CD8-positive, alpha-beta memory T cell (primary cell): ENCODE measurements at places on chromosomes 13 and 19.

DNA sequence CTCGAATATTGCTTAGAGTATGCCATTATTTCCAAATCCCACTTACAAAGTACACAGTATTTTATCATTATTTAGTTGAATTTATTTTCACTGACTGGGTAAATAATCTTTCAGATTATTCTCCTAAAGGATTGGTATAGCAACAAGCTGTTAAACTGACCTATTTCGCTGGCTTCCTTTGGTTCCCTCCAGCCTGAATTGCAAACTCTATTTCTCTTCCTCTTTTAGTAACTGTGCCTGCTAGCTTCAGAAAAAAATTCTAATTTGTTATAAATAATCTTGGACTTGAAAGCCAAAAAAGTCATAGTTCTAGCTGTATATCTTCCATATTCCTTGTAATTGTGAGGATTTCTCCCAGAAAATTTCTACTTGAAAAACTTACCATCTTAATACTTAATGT lies 15.0 kb upstream of the CCNA1 start:
- no peak overlapping the region for H3K4me3 ChIP-seq
- H3K36me3 ChIP-seq = no peaks in the 10 kb centered on the region
- H3K27ac ChIP-seq = no peak overlapping the region
- H3K27me3 ChIP-seq = no peaks in the 10 kb centered on the region

GRCh38 chr19:39372941-39373340 lies 18.0 kb downstream of the PAF1 start:
- no peaks in the 10 kb centered on the region for H3K4me1 ChIP-seq
- peaks cover 35% of the 10 kb centered on the region for H3K36me3 ChIP-seq
- no peak overlapping the region for H3K27ac ChIP-seq

DNA sequence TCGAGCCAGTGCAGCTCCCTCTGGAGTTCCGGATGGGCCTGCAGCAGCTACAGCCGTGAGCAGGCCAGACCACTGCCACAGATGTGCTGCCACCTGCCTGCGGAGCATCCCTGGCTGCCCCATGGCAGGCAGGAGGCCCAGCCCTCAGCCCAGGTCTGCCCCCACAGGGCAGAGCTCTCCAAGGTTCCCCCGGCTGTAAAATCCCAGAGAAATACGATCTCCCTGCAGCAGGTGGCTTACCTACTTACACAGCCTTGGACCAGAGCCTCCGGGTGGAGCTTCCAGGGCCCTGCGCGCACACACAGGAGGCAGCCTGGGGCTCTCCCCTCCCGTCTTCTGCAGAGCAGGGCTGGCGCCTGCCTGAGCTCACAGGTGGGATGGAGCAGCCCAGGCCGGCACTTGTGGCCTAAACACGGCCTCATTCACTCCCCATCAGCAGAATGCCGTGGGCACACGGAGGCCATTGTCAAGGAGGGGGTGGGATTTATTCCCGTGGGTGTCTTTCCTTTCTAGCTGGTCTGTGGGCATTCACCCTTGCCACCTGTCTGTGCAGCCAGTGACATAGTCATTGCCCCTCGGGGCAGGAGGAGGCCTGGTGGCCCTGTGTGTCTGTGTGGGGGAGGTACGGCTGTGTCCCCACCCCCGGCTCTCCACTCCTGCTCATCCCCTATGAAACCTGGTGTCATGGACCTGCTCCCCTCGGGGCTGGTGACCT lies 118.0 kb downstream of the KDM4B start:
- no peak overlapping the region for H3K27ac ChIP-seq
- no peak for DNase-seq
- H3K36me3 ChIP-seq = no peaks in the 10 kb centered on the region
- no peaks in the 10 kb centered on the region for H3K4me1 ChIP-seq
- H3K4me3 ChIP-seq = no peak overlapping the region

- H3K27me3 ChIP-seq = no peaks in the 10 kb centered on the region
- no peak overlapping the region for H3K27ac ChIP-seq
- H3K36me3 ChIP-seq = no peaks in the 10 kb centered on the region
- H3K4me1 ChIP-seq = peaks cover 19% of the 10 kb centered on the region
- no peak for DNase-seq
- no peak overlapping the region for H3K4me3 ChIP-seq
These were observed 151.3 kb downstream of the CYSLTR2 start for GRCh38 chr13:48804821-48805601.

DNA sequence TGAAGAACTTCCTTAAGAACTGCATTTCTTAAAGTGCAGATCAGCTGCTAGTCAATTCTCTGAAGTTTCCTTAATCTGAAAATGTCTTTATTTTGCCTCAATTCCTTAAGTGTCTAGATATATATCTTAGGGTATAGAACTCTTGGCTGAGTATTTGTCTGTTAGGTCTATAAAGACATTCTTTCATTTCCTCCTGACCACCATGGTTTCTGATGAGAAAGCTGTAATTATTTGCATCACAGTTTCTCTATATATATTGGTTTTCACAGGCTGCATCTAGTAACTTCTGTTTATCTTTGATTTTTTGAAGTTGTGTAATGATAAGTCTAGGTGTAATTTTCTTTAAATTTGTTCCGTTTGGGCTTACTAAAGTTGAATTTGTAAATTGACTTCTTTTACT lies 15.2 kb downstream of the NDFIP2 start:
- peaks cover 16% of the 10 kb centered on the region for H3K4me1 ChIP-seq
- H3K4me3 ChIP-seq = no peak overlapping the region
- H3K36me3 ChIP-seq = no peaks in the 10 kb centered on the region
- H3K27ac ChIP-seq = no peak overlapping the region
- DNase-seq = no peak

DNA sequence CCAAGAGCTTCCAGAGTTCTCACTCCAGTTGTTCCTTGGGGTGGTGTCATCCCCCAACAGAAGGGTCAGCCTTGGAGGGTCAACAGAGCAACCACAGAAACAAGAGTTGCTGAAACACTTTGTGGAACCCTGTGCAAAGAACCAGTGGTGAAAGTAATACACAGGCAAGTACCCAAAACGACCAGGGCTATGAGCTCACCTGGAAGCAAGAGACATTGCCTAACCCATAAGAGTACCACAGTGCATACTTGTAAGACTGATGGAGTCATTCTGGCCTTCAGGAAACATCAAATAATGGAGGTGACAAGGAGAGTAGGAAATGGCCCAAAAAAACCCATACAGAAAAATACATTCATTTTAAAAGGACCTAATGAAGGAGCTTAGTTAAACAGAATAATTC lies 184.3 kb upstream of the TSC22D1 start:
- no peak overlapping the region for H3K4me3 ChIP-seq
- H3K36me3 ChIP-seq = no peaks in the 10 kb centered on the region
- H3K27me3 ChIP-seq = no peaks in the 10 kb centered on the region
- no peak overlapping the region for H3K27ac ChIP-seq
- DNase-seq = no peak

GRCh38 chr19:15419413-15420025 lies 731 bp upstream of the AKAP8L start:
- peaks cover 37% of the 10 kb centered on the region for H3K4me1 ChIP-seq
- H3K27me3 ChIP-seq = no peaks in the 10 kb centered on the region
- DNase-seq = no peak
- peaks cover 10% of the 10 kb centered on the region for H3K36me3 ChIP-seq
- H3K27ac ChIP-seq = no peak overlapping the region
- H3K4me3 ChIP-seq = peak overlapping the region; percentile 37

- no peak for DNase-seq
- H3K4me3 ChIP-seq = no peak overlapping the region
- H3K27ac ChIP-seq = no peak overlapping the region
- H3K36me3 ChIP-seq = peaks cover 18% of the 10 kb centered on the region
- no peaks in the 10 kb centered on the region for H3K27me3 ChIP-seq
These were observed 37.0 kb upstream of the EEF1AKMT1 start for GRCh38 chr13:20810808-20811207.

DNA sequence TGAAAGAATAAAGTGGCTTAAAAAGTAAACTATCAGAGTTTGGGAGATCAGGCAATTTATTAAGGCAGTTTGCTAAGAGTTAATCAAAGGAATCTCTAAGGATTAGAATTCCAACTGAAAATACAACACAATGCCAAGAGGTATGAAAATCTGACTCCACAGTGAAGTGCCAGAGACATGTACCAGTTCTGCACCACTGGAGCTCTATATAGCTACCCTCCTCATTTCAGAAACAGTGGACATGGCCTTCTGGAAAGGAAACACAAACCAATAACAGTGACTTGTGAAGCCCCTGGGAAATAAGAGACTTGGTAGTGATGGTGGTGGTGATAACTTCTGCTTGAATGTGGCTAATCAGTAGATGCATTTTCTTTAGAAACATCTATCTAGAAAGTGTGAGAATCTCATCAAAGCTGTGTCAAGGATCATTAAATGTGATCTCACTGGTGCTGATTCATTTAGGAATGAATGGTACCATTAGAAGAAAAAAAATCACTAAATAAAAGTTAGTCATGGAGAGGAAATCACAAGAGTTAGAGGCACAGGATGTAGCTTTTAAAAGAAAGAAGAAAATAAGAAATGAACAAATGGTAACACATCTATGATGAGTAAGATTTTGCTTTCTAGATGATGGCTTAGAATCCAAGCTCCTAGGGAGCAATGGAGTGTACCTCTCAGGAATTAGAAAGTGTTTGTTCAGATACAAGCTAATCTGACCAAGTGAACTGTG lies 20.1 kb upstream of the N4BP2L1 start:
- no peaks in the 10 kb centered on the region for H3K27me3 ChIP-seq
- DNase-seq = no peak
- no peak overlapping the region for H3K27ac ChIP-seq
- H3K4me1 ChIP-seq = no peaks in the 10 kb centered on the region
- no peaks in the 10 kb centered on the region for H3K36me3 ChIP-seq
- H3K4me3 ChIP-seq = no peak overlapping the region

DNA sequence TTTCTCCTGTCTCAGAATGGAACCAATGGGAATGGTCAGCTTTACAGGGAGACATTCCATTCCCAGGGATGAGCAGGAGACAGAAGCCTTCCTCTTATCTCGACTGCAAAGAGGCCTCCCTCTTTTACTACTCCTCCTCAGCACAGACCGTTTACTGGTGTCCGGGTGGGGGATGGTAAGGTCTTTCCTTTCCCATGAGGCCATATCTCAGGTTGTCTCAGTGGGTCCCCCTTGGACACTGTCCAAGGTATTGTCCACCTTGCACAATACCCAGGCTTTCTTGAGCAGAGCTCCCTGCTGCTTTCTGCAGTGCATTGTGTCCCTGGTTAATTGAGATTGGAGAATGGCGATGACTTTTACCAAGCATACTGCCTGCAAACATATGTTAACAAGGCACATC lies 7.5 kb upstream of the ZNF808 start:
- no peak overlapping the region for H3K27ac ChIP-seq
- no peak for DNase-seq
- H3K36me3 ChIP-seq = no peaks in the 10 kb centered on the region
- no peaks in the 10 kb centered on the region for H3K27me3 ChIP-seq

GRCh38 chr19:46192992-46193650 lies 36.4 kb upstream of the IGFL1 start:
- DNase-seq = no peak
- no peak overlapping the region for H3K4me3 ChIP-seq
- peaks cover 17% of the 10 kb centered on the region for H3K27me3 ChIP-seq
- no peaks in the 10 kb centered on the region for H3K4me1 ChIP-seq
- H3K36me3 ChIP-seq = no peaks in the 10 kb centered on the region

DNA sequence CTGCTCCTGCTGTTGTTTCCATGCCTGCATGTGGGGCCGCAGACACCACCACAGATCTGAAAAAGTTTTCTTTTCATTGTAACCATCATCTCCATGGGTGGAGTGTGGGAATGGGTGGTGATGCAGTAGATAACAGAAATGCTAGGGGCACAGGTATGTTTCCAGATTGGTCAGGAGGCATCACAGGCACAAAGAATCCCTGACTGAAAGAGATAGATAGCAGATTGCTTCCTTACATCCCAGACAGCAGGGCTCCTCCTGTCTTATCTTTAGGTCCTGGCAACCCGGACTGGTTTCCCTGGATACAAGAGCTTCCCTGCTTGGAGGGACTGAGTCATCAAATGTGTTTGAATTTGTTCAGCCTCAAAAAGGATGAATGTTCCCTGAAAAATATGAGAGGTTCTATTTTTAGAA lies 1937.6 kb downstream of the PCDH9 start:
- no peak overlapping the region for H3K27ac ChIP-seq
- DNase-seq = no peak
- no peaks in the 10 kb centered on the region for H3K4me1 ChIP-seq
- no peaks in the 10 kb centered on the region for H3K36me3 ChIP-seq
- H3K27me3 ChIP-seq = no peaks in the 10 kb centered on the region
- H3K4me3 ChIP-seq = no peak overlapping the region

DNA sequence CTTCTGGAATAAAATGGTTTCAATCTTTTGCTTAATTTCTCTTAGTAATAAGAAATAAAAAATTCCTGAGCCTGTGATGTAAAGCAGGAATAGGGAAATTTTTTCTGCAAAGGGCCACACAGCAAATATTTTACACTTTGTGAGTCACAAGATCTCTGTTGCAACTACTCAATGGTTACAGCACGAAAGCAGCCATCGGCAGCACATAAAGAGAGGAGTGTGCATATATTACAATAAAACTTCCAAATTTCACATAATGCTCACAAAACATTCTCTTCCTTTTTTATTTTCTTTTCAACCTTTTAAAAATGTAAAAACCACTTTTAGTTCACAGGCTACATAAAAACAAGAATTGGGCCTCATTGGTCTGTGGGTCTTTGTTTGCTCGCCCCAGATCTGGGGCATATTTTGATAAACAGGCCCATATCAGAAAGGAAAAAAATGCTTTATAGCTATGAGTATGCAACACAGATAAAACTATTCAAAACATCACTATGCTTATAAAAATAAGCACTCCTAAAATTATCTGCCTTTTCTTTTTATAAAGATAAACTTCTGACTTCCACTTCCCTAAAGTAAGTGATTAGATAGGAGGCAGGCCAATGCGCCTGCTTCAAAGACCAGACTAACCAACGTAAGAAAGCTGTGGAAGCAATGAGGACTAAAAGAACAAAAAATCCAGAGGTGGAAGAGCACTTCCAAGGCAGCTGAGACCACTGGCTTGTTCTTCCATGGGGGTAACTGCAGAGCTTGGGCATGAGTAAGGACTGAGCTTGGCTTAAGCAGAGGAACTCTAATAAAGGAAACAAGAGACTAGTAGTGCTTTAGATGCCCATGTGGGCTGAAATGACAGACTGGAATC lies 26.5 kb downstream of the MYCBP2 start:
- H3K27ac ChIP-seq = no peak overlapping the region
- DNase-seq = no peak
- peaks cover 35% of the 10 kb centered on the region for H3K4me1 ChIP-seq
- no peaks in the 10 kb centered on the region for H3K27me3 ChIP-seq
- H3K4me3 ChIP-seq = no peak overlapping the region

DNA sequence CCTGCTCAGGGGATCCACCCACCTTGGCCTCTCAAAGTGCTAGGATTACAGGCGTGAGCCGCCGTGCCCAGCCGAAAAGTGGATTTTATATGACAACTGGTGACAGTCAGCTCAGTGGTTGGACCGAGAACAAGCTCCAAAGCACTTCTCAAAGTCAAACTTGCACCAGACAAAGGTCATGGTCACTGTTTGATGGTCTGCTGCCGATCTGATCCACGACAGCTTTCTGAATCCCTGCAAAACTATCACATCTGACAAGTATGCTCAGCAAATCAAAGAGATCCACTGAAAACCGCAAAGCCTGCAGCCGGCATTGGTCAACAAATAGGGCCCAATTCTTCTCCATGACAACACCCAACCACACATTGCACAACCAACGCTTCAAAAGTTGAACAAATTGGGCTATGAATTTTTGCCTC lies 21.6 kb upstream of the NAA16 start:
- no peaks in the 10 kb centered on the region for H3K27me3 ChIP-seq
- H3K27ac ChIP-seq = no peak overlapping the region
- DNase-seq = no peak
- H3K4me1 ChIP-seq = peaks cover 20% of the 10 kb centered on the region
- no peak overlapping the region for H3K4me3 ChIP-seq

- DNase-seq = peak; percentile 56
- H3K36me3 ChIP-seq = peaks cover 8% of the 10 kb centered on the region
- H3K27me3 ChIP-seq = no peaks in the 10 kb centered on the region
- peaks cover 57% of the 10 kb centered on the region for H3K4me1 ChIP-seq
These were observed 3.0 kb downstream of the ZC3H4 start for GRCh38 chr19:47110521-47111005.
